HS-5 (cell line): ENCODE measurements at places on chromosomes 1 and 21.

GRCh38 chr1:168230709-168231108 lies 4.9 kb downstream of the SFT2D2 start:
- DNase-seq = no peak

GRCh38 chr21:46437096-46437498 lies 21.6 kb upstream of the DIP2A start:
- DNase-seq = no peak

- no peak for DNase-seq
These were observed 8.3 kb upstream of the TINAGL1 start for GRCh38 chr1:31567956-31568570.

GRCh38 chr1:56578963-56579875 lies at the start of gene PLPP3:
Gene PLPP3, minus strand, starts transcription at chr1:56579563. Its CDS starts 547 bp downstream, at chr1:56579016.
- peak; percentile 79 for DNase-seq

- DNase-seq = no peak
These were observed 30.6 kb downstream of the ATP1A1 start for GRCh38 chr1:116403496-116404136.

- DNase-seq = no peak
These were observed 52.2 kb downstream of the RAB3GAP2 start for GRCh38 chr1:220219865-220220698.

GRCh38 chr1:26353976-26354820 lies at the start of gene CRYBG2:
Gene CRYBG2, minus strand, starts transcription at chr1:26354130. Its CDS starts 7,473 bp downstream, at chr1:26346657.
- DNase-seq = no peak

DNA sequence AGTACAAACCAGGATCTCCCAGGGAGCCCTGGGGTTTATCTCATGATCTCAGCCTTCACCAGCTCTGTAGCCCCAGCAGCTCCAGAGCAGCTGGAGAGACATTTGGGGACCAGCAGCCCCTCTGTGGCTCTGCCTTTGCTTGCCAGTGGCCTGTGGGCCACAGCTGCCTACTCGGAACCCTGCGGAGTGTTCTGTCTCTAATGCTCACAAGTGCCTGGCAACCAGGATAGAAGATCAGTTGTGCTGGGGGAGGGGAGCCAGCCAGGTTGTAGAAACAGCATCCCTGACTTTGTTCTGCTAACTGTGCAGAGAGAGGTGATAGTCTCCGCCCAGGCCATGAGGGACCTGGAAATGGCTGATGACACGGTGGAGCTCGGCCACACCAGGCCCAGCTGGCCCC lies 50.9 kb upstream of the KCNJ15 start:
- no peak for DNase-seq

- DNase-seq = peak; percentile 85
These were observed 168.0 kb upstream of the NR5A2 start for GRCh38 chr1:199859491-199859933.

DNA sequence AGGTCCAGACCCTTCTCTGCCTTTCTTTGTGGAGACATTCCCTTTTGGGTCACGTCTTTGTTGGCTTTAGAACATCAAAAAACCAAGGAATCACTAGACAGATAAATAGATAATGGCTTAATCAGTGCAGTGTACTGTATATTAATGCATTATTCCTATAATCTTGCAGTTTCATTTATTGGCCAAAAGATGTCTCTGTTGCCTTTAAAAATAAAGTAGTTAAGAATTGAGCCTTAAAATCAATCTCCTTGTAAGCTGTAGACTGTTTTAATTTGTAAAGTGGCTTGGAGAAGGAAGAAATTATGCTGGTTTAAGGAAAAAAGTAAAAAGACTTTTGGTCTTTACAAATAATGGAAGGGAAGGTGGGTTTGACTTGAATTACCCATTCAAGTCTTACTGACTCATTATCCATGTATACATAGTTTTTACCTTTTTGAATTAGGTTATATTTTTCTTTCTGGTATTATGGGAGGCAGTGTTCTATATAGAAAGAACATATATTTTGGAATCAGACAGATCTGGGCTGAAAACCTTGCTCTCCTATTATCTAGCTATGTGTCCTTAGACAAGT lies 84.6 kb downstream of the VPS13D start:
- no peak for DNase-seq

GRCh38 chr1:56526571-56527174 lies 52.7 kb downstream of the PLPP3 start:
- no peak for DNase-seq

DNA sequence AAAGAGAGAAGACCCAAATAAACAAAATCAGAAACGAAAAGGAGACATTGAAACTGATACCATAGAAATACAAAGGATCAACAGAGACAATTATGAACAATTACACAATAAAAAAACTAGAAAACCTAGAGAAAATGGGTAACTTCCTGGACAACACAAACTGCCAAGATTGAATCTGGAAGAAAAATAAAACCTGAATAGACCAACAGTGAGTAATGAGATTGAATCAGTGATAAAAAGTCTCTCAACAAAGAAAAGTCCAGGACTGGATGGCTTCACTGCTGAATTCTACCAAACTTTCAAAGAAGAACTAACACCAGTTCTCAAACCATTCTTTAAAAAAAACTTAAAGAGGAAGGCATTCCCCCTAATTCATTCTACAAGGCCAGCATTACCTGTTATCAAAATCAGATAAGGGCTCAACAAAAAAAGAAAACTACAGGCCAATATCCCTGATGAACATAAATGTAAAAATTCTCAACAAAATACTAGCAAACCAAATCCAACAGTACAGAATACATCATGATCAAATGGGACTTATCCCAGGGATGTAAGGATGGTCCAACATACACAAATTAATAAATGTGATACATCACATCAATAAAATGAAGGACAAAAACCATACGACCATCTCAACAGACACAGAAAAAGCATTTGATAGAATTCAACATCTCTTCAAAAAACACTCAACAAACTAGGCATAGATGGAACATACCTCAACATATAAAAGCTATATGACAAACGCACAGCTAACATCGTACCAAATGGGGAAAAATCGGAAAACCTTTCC lies 119.9 kb downstream of the ACBD6 start:
- no peak for DNase-seq

DNA sequence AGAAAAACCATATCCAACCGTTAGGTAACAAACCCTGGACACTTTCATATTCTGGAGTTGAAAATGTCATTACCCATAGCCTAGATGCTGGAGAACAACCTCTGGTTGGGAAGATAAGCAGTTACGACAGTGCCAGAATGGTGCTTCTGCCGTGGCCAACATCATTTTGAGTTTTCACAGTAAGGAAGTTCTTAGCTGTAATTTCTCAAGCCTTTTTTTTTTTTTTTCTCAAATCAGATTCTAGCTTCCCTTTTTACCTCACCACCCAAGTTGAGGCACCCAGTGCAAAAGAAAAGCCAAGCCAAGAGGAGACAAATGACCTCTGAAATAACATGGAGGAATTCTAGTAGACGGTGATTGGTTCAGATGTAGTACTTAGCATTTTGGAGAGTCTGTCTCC lies 21.8 kb downstream of the PPT1 start:
- no peak for DNase-seq

GRCh38 chr1:114345930-114346479 lies 165.0 kb downstream of the TRIM33 start:
- no peak for DNase-seq

DNA sequence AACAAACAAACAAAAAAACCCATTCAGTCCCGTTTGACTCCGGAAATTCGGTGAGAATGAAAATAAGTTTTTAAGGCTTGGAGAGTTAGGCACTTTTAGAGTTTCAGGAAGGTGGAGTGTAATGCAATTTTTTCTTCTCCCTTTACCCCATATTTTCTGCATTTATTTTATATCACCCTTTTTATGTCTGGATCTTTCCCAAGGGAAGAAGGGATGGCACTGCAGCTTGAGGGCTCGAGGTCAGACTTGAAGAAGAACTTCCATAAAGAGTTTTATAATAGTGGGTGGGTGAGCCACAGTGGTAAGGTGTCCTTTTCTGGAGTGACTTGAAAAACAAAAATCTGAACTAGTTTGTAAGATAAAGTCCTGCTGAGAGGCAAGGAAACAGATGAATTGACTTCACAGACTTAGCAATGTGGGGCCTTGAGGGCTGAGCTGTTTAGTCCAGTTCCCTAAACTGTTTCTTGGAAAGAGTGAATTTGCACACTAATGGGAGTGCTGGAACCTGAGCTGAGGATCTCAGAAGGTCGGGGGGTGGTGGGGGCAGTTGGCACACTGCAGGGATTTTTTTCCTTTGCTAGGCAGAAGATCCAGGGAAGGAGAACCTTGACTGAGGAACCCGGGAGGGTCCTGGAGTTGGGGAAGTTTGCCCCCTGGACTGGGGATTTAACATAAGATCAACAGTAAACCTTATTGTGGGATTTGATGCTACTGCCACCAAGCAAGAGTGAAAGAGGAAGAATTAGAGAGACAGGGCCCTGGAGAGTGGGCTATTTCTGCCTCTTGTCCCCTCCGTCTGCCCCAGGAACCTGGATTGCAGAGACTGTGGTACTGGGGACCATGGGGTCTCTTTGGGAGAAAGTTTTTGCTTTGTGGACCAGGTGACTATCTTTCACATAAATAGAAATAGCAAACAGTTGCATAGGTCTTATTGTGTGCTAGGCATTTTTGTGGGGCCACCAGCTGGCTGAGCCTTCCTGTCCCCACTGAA lies 1.8 kb upstream of the MEX3A start:
- DNase-seq = no peak
